ENCODE measurements at places on chromosomes 4 and X.

DNA sequence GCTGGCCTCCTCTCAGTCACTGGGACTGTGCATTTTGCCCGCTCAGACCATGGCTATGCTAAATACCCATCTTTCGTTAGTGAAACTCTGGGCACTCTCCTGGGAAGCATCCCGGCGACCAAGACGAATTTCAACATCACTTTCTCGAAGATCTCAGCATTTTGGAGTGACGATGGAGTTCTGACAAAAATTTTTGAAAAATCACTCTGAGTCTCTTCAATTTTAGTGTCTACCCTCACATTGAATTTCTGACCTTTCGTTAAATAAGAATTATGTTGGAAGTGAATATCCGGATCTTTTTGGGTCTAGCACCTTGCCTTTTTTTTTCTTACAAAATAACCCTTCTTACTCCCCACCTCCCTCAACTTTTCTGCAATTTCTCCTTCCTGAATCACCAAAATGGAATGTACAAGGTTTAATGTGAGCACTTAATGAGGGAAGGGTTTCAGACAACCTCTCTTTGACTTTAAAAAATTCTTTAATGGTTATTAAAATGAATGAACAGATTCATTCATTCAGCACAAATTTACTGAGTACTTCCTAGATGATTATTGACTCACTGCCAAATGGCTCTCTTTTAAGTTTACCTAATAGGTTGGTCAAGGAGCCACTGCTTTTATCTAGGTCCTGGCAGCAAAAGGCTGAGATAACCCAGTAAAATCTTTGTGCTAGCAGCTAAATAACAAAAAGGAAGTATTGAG lies 746 bp upstream of the AADAT start:
- no peak for DNase-seq

- no peak for DNase-seq
These were observed 82.1 kb downstream of the JAKMIP1 start for GRCh38 chr4:6118201-6118600.

GRCh38 chr4:141375855-141376254 lies 155.2 kb downstream of the ZNF330 start:
- no peak for DNase-seq

GRCh38 chrX:6885909-6886308 lies 261.6 kb upstream of the STS start:
- no peak for DNase-seq

GRCh38 chr4:139247241-139247640 lies 32.8 kb downstream of the MGARP start:
- DNase-seq, result no peak

GRCh38 chrX:44155126-44155525 lies 181.9 kb upstream of the NDP start:
- no peak for DNase-seq

DNA sequence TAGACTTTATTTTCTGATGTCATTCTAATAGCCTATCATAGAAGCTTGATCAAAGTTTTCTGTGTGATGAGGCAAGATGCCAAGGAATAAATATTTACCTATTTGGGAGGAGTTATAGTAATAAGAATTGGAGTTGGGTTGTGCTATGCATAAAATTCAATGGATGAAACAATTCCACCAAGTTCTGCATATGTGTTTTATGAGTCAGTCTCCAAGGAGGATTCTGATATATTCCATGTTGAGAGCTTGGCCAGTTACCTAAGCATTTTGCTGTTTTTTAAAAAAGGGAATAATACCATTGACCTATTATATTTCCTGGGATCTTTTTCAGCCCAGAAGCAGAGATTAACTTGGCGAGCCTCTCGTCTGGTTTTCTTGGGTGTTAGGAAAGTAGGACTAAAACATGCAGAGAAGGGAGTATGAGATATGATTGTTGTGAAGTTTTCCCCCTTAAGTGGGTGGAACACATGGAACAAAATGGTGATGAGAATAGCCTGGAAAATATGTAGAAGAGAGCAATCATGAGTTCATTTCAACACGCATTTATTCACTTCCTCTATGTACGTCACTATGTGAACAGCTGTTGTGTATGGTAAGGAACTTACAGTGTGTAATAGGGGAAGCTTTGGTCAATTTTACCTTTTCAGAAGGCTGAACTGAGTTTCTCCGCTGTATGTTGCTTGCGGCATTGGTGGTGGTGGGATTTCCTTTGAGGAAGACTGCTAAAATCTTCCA lies 39.2 kb downstream of the POLA1 start:
- DNase-seq, result no peak

- DNase-seq, result no peak
These were observed 2.6 kb upstream of the HPGDS start for GRCh38 chr4:94345266-94345665.

DNA sequence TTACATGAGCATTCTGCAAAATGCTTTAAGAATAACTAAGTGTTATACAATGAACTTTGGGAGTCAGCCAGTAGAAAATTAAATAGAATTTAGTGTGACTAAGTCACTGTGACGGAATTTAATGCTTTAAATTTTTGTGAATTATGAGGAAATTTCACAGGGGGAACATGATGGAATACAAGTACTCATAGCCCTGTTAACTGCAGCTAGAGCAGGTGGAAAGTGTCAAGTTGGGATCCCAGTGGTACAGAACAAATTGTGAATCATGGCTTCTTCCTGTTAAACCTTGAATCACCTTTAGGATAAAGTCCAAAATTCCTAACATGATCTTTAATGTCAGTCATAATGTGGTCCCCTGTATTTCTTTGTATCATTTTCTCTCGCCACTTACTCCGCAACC lies 212.2 kb upstream of the CENPE start:
- DNase-seq, result no peak

GRCh38 chr4:47104986-47105385 lies 73.6 kb downstream of the GABRB1 start:
- no peak for DNase-seq

DNA sequence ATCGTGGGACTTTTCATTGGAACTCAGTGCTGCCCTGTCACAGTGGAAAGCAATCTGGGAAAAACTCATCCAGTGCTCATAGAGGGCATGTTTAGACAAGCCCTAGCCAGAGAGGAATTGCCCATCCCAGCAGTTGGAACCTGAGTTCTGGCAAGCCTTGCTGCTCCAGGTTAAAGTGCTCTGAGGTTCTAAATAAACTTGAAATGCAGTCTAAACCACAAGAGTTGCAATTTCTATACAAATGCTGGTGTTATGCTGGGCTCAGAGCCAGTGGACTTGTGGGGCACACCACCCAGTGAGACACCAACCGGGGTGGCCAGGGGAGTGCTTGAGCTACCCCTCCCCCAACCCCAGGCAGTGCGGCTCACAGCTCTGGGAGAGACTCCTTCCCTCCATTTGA lies 142.8 kb upstream of the PPP1R2C start:
- DNase-seq, result no peak

- DNase-seq, result no peak
These were observed 491 bp downstream of the COL4A5 start for GRCh38 chrX:108439961-108440696.

- DNase-seq, result no peak
These were observed 88.1 kb downstream of the MBNL3 start for GRCh38 chrX:132400706-132401105.

- DNase-seq, result no peak
These were observed 65.6 kb downstream of the NBDY start for GRCh38 chrX:56794404-56795230.

- no peak for DNase-seq
These were observed 73.2 kb upstream of the NKX1-1 start for GRCh38 chr4:1479454-1479853.

DNA sequence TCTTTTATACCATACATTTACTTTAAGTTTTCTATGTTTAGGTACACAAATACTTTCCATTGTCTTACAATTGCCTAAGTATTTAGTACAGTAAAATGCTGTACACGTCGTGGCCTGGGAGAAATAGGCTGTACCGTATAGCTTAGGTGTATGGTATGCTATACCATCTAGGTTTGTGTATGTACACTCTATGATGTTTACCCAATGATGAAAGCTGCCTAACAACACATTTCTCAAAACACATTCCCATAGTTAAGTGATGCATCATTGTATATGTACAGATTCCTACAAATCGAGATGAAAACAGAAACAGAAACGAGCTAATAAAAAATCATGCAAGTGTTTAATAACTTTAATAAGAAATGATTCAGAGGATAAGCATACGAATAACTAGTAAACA lies 51.6 kb downstream of the SPANXA2 start:
- DNase-seq, result no peak

- no peak for DNase-seq
These were observed 157.1 kb downstream of the CPXCR1 start for GRCh38 chrX:88903989-88904718.

DNA sequence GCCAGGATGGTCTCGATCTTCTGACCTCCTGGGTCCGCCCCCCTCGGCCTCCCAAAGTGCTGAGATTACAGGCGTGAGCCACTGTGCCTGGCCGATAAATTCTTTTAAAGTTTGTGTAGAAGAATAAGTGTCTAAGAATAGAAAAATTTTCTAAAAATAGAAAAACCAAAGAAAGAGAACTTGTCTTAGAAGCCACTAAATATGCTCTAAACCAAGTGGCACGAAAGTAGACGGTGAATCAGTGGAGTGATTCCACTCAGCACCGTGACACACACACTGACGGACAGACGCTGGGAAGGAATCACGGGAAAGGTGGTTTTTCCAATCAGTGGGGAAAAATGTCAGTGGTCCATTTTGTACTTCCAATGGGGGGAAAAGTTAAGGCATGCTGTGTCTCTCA lies 72.7 kb upstream of the PSAPL1 start:
- no peak for DNase-seq

GRCh38 chrX:51215266-51215665 lies 117.4 kb upstream of the NUDT10 start:
- DNase-seq, result no peak

- DNase-seq, result no peak
These were observed 448 bp upstream of the SCFD2 start for GRCh38 chr4:53366301-53366716.

DNA sequence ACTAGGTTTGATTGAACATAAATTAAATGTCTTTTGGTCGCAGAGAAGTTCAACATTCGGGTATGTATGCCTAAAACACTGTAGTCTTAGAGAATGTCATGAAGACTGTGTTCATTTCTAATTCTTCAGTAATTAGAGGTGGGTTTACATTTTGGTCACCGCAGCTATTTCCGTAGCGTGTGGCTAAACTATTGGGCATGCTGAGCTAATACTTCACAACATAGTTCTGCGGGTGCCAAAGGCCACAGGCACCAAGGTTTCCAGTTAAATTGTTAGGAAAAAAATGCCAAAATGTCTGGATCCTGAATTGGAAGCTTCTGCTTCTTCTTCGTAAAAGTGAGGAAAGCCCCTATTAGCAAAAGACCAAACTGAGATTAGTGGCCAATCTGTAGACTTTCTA lies 25.1 kb downstream of the SMIM31 start:
- DNase-seq, result no peak

- DNase-seq, result no peak
These were observed 18.0 kb upstream of the TMSB4X start for GRCh38 chrX:12956704-12957534.

DNA sequence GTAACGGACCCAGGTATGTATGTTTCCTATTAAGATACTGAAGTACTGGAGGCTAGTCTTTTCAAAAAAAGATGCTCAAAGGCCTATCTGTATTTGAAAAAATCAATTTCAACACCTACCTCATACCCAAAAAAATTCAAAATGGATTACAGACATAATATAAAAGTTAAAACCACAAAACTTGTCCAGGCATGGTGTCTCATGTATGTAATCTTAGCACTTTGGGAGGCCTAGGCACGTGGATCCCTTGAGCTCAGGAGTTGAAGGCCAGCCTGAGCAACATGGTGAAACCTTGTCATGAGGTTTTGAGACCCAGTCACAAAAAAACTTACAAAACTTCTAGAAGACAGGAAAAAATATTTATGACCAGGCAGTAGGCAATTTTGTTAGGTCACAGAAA lies 16.7 kb downstream of the RBMX start:
- no peak for DNase-seq

GRCh38 chrX:9163214-9163709 lies 129.3 kb upstream of the FAM9B start:
- DNase-seq, result no peak

GRCh38 chrX:116142976-116143375 lies 27.6 kb upstream of the AGTR2 start:
- DNase-seq, result no peak

DNA sequence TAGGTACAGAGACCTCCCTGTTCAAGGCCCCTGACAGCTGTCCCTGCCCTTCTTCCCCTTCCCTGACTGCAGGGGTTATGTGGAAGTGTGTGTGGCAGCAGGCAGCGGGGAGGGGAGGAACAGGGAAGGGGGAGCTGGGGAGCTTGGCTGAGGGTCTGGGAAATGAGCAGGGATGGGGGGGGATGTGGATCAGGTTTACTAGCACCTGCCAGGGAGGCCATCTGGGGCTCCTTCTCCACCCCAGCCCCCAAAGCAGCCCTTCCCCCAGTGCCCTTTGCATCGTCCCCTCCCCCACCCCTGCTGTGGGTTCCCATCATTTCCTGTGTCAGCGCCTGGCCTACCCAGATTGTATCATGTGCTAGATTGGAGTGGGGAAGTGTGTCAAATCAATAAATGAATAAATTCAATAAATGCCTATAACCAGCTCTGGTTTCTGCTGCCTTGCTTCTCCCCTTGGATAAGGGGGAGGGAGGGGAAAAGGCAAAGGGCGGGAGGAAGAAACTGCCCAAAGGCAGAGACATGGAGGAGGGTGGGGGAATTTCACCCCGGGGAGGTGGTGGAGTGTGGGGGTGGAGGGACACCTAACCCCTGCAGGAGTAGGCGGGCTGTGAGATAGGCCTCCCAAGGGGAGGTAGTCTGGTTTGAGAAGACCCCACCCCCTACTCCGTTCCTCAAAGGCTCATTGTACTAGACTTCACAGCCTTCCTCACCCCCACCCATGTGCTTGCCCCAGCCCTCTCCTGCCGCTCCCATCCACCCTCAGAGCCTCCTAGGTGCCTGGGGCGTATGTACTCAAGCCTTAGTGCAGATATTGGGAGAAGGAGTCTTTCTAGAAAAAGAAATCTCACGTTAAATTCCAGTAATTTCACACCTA lies 3.2 kb downstream of the CXorf65 start:
- peak; percentile 37 for DNase-seq

DNA sequence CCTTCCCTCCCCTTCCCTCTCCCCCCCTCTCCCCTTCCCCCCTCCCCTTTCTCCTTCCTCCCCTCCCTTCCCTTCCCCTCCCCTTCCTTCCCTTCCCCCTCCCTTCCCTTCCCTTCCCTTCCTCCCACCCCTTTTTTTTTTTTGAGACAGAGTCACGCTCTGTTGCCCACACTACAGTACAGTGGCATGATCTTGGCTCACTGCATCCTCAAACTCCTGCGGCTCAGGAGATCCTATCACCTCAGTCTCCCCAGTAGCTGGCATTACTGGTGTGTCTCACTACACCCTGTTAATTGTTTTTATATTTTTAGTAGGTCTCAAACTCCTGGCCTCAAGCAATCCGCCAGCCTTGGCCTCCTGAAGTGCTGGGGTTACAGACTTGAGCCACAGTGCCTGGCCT lies 66.6 kb downstream of the TBC1D9 start:
- no peak for DNase-seq

DNA sequence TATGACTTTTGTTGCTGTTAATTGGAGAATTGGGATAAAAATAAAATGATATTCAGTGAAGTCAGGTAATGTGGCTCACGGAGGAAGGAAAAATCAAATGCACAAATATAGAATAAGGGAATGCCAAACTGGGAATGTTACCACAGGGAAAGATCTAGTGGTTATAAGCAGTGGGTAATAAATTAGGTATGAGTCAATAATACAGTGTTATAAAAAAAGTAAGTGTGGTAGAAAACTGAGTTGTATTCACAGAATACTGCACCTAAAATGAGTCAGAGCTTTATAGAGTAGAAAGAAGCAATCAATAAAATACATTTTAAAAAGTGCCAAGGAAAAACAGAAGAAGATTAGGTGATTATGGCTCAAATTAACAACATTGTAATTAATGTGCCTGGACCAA lies 34.5 kb downstream of the INTS12 start:
- no peak for DNase-seq
